Kidney (tissue), 22 donors: ENCODE measurements at places on chromosomes 1 and 21. TPM values are rescaled to one million over a fixed set of nuclear protein-coding genes. Genes with fewer than 3 reads are reported as not detected.

DNA sequence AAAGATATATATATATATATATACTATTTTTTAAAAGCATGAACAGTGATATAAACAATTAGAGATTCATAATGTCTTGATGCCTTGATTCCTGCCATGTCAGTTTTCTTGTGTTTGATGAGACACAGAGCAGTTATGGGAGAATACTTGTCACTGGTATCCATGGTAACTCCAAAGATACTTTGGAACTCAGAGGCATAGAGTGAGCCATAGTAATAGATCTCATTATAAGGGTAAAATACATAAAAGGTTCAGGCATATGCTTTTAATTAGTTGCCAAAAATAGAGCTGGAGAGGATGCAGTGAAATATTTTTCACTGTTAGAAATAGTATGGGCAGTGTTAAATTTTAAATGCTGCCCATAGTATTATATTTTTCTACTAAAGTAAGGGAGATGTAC lies 134.1 kb downstream of the SYT14 start:
- DNase-seq, result no peak

DNA sequence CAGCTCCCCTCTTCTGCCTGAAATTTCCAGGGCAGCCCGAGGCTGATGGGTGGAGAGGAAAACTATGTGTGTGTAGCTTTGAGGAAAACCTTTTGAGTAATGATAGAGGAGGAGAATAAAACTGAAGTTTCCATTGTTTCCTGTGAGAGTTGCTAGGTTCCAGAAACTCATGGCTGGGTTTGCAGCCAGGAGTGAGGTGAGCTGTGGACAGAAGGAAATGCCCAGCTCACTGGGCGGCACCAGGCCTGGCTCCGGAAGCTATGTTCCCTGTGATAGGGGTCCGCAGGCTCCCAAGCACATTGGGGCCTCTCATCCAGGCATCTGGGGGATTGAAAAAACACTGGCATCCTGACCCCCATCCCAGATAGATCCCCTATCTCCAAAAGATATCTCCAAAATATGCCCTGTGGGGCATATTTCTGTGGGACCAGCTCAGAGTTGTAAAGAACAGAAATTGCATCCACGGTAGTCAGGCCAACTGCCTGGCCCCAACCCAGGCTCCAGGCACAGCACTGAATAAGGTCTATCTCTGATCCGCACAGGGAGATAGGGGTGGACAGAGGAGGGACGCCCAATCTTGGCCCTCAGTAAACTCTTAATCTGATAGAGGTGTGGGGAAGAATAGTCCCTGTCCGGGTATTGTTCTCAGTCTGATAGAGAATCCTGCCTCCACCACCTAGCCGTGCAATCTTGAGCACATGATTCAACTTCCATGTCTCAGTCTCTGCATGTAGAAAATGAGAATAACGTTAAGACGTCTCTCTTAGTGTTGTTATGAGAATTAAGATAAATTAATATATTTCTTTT lies 1.8 kb upstream of the HSPG2 start:
- DNase-seq, result no peak

GRCh38 chr1:9198538-9199361 lies 35.8 kb upstream of the H6PD start:
- DNase-seq, result peak; percentile 76

- no peak for DNase-seq
Observed at GRCh38 chr1:172671591-172671990, 12.7 kb downstream of the FASLG start.

GRCh38 chr1:232473324-232473723 lies 156.6 kb downstream of the SIPA1L2 start:
- no peak for DNase-seq

DNA sequence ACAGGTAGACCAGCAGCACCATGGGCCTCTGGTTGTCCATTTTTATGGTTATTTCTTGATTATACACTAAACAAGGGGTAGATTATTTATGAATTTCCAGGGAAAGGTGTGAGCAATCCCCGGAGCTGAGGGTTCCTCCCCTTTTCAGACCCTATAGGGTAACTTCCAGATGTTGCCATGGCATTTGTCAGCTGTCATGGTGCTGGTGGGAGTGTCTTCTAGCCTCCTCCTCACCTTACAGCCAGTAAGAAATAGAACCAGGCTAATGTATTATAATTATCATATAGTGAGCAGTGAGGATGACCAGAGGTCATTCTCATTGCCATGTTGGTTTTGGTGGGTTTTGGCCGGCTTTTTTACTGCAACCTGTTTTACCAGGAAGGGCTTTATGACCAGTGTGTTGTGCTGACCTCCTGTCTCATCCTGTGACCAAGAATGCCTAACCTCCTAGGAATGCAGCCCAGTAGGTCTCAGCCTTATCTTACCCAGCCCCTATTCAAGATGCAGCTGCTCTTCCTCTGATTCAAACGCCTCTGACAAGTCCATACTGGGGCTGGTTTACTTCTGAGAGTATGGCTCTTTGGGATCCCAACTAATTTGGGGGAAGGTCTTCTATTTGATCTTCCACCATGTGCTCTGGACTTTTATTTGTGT lies 13.5 kb upstream of the TINAGL1 start:
- no peak for DNase-seq

The ATP5PF gene
- 998 TPM for polyA plus RNA-seq

The NUP210L gene
- polyA plus RNA-seq, result not detected
